ENCODE measurements at places on chromosomes 6 and 20.

GRCh38 chr6:31710523-31711219 lies 4.0 kb downstream of the LY6G6F start:
- no peak for DNase-seq

- DNase-seq = no peak
Observed at GRCh38 chr6:33140556-33140955, 51.7 kb downstream of the COL11A2 start.

- peak; percentile 79 for DNase-seq
Observed at GRCh38 chr6:77466055-77466450, 2.8 kb upstream of the HTR1B start.

DNA sequence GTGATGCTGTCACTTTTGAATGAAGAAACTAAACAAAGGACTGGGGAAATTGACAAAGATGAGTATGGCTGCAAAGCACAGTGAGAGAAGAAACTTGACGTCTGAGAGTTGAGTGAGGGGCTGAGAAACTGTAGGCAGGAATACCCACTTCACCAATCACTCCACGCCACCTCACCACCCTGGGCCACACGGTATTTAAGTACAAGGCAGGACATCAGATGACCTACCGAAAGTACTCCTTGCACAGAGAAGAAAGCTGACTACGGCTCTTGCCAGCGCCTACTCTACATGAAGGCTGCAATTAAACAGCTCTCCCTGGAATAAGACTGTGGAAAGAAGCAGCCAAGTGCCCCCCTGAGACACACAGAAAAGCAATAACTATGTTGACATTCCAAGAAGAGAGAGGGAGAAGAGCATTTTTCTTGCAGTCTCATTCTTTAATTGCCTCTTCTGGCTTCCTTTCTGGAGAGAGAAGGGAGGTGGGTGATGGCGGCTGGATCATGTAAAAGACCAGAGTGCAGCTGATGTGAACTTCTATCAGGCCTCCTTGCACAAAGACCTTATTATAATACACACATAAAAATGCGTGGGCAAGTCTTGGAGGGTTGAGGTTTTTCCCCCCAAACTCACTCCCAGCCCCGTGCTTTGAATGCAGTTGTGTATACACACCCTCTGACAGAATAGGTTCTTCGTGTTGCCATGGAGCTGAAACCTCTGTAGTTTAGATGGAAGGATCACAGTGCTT lies 44.6 kb downstream of the HIVEP2 start:
- DNase-seq = no peak

DNA sequence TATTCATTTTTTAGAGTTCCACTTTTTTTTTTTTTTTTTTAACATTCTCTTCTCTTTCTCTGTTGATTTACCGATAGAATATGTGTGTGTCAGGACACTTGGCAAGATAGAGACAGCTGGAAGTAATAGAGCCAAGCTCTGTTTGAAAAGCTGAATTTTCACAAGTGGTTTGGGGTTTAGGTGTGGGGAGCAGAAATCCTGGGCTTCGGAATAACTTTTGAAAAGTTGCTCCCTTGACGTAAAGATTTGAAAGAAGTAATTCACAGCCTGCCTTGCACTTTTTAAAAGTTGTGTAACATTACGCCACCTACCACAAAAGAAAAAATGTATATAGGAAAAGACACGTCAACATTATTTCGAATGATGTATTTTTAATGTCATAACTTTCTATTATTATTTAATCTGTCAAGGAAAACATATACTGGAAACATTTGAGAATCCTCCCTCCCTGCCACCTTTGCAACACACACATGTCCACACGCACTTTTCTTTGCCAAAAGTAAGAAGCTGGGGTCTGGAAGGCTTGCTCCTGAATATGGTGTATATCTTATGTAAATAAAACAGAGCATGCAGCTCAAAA lies 917.9 kb downstream of the KIF16B start:
- DNase-seq = no peak

GRCh38 chr6:37029249-37029971 lies 24.0 kb downstream of the FGD2 start:
- DNase-seq = peak; percentile 77

DNA sequence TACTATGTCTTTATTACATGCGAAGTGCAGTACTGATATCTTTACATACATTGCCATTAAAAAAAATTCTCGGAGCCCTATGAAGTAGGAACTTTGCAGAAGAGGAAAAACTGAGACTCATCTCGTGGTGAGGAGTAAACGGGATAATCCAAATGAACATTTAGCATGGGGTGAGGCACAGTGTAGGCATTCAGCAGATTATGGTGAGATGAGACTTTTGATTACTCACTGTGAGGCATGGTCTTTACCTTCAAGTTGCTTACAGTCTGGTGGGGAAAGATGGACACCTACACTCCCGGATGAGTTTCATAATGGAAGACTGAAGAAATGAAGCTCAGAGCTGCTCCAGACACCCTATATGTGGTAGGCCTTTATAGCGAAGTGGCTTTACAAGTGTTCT lies 1.4 kb downstream of the RPRD1B start:
- DNase-seq = no peak

- DNase-seq = peak; percentile 17
Observed at GRCh38 chr6:163444077-163444476, 29.6 kb downstream of the QKI start.

DNA sequence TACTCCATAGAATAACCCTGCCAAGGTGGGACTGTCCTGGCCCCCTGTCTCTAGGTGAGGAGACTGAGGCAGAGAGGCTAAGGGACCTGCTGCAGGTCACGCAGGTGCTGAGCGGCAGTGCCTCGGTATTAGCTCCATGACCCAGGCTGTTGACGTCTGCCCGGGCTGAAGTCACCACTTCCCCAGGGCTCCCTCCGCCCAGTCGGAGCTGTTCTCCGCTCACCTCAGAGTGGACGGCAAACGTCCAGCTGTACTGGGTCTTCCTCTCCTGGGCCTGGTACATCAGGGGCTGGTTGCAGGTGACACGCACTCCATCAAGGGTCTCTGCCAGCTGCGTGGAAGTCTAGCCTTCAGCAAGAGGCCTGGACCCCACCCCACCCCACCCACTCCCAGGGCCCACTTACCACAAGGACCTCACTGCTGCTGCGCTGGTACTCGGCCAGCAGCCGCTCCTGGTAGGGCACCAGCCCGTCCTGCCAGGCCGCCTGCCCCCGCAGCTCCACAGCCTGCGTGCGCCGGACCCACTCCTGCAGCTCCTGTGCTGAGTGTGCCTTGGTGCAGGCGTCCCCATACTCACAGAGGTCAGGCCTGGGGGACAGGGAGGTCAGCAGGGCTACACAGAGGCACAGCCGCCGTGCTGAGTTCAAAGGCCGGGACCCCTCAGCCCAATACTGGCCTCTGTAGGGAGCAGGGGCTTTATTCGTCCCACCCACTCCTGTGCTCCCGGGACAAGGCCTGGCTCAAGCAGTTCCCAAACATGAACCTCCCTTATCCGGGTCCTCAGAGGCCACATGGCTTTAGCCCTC lies 3.6 kb downstream of the HELZ2 start:
- no peak for DNase-seq

DNA sequence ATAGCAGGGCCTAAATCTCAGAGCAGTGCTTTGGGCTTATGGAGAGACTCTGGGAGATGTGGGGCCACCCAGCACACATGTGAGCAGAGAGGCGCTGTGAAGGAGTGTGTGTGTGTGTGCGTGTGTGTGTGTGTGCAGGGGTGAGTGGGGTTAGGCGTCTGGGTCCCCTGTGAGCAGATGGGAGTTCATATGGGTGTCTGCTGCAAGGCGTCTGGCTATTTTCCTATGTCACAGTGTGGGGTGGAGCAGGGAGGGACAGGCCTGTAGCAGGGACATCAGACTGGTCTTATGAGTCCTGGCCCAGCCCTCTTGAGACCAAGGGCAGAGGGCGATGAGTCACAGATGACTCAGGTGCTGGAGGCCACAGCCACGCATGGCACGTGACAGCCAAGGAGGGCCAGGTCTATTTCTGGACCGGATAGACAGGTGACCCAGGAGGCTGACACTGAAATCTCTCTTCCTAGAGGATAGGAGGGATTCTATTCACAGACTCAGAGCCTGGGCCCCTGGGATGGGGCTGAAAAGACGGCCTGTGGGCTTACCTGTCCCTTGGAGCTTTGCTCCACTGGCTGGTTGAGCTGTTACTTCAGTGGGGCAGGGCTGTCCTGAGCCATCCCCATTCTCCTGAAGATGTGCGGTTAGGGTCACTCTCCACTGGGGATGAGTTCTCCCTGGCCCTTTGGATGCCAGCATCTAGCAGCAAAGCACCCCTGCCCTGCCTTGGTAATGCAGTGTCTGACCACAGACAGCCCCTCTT lies 28.9 kb downstream of the VEGFA start:
- no peak for DNase-seq

GRCh38 chr6:149939909-149940671 lies 1.7 kb upstream of the ULBP2 start:
- DNase-seq = no peak

Measured in neural progenitor cell (in vitro differentiated cells).